ENCODE measurements at places on chromosomes 6 and 20.
A peak's percentile ranks its signal among the peaks of the same experiment; 100 is the strongest.

DNA sequence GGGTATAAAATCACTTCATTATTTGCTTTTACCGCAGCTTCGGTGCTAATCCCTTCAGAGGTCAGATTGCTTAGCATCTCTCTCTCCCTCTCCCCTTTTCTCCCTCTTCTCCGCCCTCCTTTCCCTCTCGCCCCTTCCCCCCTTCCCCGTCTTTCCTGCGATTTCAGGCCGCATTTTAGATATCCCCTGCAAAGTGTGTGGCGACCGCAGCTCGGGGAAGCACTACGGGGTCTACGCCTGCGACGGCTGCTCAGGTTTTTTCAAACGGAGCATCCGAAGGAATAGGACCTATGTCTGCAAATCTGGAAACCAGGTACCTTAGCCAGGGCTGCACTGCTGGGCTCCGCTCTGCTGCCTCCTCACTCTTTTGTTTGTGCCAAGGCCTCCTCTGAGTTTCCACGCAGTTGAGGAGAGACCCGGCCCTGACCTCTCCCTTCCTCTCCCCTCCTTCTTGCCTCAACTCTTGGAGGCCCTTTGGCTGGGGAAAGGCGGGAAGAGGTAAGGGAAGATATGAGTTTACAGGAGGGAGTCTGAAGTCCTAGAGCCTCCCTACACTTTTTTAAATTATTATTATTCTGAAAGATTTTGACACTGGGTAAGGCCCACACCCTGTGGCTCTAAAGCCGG is 5.6 kb downstream of the NR2E1 start:
- no peak for DNase-seq

DNA sequence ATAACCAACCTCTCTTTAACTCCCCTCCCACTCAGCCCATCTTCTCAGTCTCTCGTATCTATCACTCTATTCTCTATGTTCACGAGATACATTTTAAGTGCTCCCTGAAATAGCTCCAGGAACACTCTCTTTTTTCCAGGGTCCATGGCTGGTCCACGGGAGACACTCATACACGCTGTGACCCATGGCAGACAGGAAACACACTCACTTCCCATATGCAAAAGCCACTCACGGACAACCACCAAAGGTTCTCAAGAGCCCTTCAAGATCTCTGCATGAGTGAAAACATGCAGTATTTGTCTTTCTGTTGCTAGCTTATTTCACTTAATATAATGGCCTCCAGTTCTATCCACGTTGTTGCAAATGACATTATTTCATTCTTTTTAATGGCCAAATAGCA is 71.4 kb upstream of the PCSK2 start:
- DNase-seq, result no peak

GRCh38 chr6:63572747-63573075 is 431 bp downstream of the LOC128125822 start:
- DNase-seq, result no peak

- DNase-seq, result no peak
These were observed 162.2 kb downstream of the KCNQ5 start for GRCh38 chr6:72784071-72784470.

GRCh38 chr6:49490633-49491032 is 9.1 kb upstream of the GLYATL3 start:
- DNase-seq, result no peak

DNA sequence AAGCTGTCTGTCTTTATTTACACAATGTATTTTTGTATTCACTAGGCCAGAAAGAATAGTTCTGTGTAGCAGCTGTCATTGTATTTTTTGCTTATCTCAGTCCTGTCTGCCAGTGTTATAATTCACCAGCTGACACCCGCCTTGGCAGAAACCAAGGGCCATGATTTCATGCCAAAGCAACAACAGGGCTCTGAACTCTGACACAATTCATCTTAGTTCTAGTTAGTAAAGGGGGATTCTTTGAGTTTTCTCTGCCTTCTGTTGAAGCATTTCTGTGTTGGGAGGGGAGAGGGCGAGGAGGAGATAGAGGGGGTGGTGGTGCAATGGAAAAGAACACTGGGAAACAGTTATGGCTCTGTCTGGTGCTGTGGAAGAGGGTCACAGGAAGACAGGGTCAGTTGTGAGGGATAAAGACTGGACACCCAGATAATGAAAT is 684.6 kb upstream of the MARCKS start:
- DNase-seq, result no peak

DNA sequence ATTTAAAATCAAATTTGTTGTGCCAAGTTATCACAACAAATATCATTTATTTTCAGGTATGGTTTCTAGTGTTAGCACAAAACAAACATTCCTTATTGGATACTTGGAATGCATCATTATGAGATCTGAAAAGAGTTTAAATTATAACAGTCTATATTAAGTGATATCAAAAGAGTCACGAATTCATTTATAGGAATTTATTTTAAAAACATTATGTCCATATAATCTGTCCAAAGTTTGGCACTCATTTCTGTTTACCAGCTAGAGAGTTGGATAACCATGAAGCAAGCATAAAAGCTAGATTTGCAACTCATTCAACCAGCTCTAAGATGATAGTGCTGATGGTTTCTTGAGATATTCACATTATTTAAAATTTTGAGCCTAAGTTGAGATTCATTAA is 453.2 kb downstream of the DOK5 start:
- no peak for DNase-seq

- DNase-seq, result no peak
These were observed 240.1 kb upstream of the TBX18 start for GRCh38 chr6:85004361-85004995.

GRCh38 chr6:38445336-38445735 is 194.4 kb downstream of the BTBD9 start:
- DNase-seq, result no peak

GRCh38 chr6:4666886-4667513 is 109.2 kb upstream of the CDYL start:
- no peak for DNase-seq

DNA sequence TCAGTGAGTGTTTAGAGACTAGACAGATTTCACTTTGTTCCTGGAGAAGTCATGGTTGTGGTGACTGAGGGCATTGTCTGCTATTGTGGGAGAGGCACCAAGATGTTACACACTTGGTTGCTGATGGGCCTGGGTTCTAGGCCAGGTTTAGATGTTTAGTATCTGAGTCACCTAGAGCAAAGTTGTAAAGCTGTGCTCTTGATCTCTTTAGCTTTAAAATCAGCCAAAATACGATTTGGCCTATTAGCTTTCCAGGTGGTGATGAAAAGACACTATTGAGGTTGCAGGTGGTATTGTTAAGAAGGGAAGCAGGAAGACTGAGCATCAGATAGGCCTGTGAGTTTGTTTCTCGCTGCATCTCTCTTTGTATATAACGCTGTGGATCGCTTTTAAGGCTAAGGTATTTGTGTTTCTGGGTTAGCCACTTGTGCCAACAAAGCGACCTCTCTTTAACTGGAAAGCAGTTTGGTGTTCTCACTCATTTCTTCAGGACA is 48.6 kb downstream of the FOXO3 start:
- no peak for DNase-seq

GRCh38 chr6:123213921-123214320 is 217.9 kb downstream of the CLVS2 start:
- DNase-seq, result no peak

DNA sequence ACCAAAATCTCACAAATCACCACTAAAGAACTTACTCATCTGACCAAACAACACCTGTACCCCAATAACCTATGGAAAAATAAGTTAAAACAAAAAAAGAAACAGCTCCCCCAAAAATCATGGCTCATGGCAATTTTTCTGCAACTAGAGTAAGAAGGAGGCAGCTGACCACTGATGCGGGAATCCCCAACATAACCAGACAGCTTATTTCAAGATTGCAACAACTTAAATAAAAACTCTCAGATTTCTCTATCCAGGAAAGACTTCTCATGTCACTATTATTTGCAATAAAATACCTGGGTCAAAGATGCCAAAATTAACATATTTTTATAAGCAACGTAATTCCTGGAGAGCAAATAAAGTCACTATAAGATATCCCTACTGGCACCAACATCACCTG is 128.1 kb upstream of the LY86 start:
- no peak for DNase-seq

DNA sequence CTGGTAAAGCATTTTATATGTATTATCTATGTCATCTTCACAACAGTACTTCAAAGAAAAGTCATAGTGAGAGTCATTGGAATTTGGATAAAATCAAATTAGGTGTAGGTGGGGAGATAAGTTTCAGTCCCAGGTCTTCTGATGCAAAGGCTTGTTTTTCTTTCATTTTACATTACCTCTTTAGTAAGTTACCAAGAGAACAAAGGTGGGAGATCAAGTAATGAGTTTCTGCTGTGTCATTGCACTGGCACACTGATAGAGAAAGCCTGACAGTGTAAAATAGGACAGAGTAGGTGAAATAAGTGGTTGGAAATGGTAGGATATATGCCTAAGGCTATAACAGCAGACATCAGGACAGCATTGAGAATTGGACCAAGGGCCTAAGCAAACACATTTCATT is 250.4 kb downstream of the NKAIN2 start:
- no peak for DNase-seq

DNA sequence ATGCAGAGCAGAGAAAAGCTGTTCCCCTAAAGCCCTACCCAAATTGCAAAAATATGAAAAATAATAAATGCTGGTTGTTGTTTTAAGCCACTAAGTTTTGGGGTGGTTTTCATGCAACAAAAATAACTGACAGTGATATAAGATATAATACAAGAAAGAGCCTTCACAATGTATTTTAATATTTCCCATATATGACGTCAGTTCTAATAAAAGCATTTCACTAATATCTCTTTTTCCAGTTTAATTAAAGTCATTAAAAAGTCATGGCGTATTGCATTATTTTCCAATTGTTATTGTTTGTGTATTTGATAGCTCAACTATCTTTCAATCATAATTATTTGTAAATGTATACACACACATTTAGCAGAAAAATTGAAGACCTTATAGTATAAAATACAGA is 134.7 kb upstream of the EPHA7 start:
- no peak for DNase-seq

GRCh38 chr6:125236536-125237327 is 65.0 kb downstream of the HDDC2 start:
- DNase-seq, result no peak

GRCh38 chr6:106820412-106820852 is 154.1 kb downstream of the CD24 start:
- peak; percentile 17 for DNase-seq

DNA sequence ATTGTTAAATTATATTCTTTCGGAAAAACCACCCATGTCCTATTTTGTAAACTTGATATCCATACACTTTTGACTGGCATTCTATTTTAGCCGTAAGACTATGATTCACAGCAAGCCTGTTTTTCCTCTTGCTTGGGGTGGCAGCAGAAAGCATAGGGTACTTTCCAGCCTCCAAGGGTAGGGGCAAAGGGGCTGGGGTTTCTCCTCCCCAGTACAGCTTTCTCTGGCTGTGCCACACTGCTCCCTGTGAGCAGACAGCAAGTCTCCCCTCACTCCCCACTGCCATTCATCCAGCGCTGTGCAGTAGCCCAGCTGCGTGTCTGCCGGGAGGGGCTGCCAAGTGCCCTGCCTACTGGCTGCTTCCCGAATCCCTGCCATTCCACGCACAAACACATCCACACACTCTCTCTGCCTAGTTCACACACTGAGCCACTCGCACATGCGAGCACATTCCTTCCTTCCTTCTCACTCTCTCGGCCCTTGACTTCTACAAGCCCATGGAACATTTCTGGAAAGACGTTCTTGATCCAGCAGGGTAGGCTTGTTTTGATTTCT is 2.1 kb upstream of the ESR1 start:
- DNase-seq, result no peak

DNA sequence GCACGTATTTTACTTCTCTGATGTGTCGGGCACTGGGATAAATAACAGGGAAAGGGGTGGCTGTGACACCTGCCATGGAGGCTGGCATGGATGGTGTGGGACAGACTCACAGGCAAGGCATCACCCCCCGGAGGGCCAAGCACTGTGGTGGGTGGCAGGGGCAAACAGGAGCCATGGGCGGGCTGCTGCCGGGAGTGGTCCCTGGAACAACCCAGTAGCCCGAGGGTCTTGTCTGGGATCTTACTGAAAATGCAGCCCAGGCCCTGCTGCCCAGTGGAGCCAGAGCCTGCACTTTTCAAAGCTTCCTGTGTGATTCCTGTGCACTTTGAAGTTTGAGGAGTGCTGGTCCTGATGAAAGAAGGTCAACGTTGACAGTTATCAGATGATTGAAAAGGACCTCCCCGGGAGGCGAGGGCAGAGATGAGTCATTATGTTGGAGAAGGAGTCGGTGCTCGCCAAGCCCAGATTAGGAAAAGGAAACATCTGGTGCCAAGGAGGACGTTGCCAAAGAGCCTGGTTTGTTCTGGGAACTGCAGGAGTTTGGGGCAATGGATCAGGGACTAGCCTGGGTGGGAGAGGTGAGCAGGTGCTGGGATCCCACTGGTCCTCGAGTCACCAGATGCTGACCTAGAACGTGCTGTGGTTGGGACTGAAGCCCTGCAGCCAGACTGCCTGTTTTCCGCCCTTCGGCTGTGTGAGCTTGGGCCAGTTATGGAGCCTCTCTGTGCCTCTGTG is 130.0 kb upstream of the GGTLC1 start:
- no peak for DNase-seq

DNA sequence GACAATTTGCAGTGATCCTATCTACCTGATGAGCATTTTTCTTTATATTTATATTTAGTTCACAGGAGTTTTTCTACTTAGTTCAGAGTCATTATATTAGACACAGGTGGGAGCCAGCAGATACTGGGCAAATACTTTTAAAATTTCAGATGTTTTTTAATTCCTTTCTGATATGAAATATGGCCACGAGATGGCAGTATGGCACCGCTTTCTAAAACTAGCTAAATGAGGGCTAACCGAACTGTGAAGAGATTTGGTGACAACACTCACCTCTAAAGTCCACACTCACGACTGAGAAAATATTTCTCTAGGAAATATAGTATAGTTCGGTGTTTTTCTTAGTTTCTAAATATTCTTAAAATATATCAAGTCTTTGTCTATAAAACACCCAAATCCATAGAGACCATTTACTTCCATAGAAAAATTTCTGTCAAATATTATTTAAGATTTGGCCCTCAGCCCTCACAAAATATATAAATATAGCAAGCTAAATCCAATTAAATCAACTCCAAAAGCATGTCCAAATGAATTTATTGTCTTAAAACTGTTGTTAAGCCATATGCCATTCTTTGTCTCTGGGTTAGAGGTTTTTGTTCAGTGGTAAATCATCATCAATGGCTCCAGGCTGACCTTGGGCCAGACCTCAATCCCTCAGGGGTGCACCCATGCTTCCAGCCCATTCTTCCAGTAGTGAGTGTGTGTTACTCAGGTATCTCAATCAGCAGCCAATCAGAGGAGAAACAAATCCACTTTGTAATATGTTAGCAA is 63.6 kb downstream of the HUS1B start:
- peak; percentile 20 for DNase-seq

DNA sequence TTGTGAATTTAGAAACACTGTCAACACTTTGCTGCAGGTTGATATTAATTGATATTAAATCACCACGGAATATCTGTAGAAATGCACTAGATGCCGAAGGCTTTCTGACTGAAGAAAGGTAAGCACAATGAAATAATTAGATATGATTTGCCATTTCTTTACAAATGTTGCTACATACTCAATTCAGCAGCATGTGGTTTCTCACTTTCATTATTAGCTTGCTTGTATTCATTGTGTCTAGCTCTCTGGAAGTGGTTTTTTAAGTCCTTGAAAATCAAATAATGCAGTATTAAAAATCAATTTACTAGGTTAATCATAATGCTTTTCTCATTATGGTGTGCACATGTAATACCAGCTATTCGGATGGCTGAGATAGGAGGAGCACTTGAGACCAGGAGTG is 231.3 kb upstream of the MARCKS start:
- DNase-seq, result no peak

Data from HS-27A (cell line).